ENCODE measurements at places on chromosomes 6 and 20.

GRCh38 chr6:25017486-25017885 is 81.7 kb upstream of the RIPOR2 start:
- no peak for DNase-seq

DNA sequence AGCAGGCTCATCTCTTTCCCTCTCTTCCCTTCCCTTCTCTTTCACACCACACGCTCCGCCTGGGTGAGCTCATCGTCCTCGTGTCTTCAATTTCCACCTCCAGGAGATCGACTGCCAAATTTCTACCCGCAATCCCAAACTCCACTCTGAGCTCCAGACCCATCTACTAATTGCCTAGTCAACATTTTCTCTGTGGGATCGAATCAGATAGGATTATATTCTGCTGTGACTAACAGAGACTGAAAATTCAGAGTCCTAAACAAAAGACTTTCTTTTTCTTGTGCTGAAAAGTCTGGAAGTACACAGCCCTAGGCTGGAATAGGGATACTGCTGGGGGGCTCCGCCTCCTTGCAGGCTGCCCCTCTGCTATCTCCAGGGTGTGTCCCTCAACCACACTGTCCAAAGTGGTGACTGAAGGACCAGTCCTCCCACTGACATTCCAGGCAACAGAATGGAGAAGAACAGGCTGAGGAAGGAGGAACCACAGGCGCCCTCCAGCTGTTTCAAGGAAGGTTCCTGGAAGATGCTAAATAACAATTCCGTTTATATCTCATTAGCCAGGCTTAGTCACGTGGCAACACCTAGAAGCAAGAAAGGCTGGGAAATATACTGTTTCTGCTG is 5.0 kb upstream of the HSPA12B start:
- no peak for DNase-seq

GRCh38 chr6:142155895-142156757 is 9.1 kb downstream of the VTA1 start:
- no peak for DNase-seq

- no peak for DNase-seq
Observed at GRCh38 chr6:32799168-32799567, 17.6 kb downstream of the HLA-DOB start.

DNA sequence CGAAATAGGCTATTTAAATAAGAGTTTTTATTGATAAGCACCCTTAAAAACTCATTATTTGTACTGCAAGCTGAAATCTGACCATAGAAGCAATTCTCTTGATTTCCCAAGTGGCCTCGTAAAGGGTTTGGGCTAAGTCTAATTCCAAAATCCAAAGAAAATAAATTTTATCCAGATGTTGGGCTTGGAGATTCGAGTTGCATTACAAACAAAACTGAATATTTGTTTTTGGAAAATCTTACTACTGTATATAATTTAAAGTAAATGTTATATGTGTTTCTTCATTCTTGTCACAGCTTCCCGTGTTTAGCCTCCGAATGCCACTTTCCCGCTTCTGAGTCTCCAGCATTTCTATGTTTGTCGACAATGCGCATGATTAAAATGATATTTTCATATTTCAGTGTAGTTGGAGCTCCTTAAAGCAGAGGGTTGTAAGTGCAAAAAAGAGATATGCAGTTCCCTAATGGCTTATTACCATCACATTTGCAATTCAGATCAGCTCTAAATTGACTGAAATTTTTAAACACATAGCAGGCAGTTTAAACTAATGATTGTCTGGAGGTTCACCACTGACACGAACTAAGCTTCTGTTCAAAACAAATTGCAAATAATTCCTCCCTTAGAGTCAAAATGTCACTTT is 47.0 kb downstream of the PRL start:
- no peak for DNase-seq

GRCh38 chr6:68233623-68234022 is 401.5 kb upstream of the ADGRB3 start:
- no peak for DNase-seq

DNA sequence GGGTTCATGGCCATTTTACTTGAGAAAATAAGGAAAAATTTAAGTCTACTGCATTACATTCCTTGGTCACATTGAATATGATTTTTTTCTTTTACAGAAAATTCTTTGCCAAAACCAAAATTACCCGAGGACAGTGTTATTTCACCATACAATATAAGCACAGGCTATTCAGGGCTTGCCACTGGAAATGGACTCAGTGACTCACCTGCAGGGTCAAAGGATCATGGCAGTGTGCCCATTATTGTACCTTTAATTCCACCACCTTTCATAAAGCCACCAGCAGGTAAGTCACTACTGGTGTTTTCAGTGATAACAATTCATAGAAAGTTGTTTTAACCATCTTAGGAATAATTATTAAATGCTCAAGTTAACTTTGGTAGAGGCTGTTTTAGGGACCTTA is 16.2 kb downstream of the SOBP start:
- DNase-seq: no peak

GRCh38 chr6:72218125-72218524 is 331.8 kb downstream of the RIMS1 start:
- no peak for DNase-seq

- DNase-seq: no peak
Observed at GRCh38 chr20:16423311-16424212, 149.7 kb downstream of the KIF16B start.

GRCh38 chr6:164897523-164898235 is 411.7 kb downstream of the C6orf118 start:
- no peak for DNase-seq

DNA sequence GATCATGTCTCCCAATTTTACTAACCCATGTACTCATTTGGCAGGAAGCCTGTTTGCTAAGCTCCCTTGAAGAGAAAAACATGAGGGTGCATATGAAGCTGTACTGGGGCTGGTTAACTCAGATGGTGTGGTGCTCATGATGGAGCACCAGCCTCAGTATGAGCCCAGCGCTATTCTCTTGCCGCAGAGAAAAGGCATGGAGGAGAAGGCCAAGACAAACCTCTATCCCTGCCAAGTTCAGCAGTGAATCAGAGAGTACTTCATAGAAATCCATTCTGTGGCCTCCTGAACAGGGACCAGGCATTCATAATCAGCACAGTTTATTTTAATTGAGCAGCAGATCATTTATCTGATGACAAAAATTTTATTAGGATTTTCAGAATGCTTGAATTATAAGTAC is 398.1 kb downstream of the LMBRD1 start:
- no peak for DNase-seq

- no peak for DNase-seq
Observed at GRCh38 chr6:106199998-106200397, 113.9 kb downstream of the PRDM1 start.

DNA sequence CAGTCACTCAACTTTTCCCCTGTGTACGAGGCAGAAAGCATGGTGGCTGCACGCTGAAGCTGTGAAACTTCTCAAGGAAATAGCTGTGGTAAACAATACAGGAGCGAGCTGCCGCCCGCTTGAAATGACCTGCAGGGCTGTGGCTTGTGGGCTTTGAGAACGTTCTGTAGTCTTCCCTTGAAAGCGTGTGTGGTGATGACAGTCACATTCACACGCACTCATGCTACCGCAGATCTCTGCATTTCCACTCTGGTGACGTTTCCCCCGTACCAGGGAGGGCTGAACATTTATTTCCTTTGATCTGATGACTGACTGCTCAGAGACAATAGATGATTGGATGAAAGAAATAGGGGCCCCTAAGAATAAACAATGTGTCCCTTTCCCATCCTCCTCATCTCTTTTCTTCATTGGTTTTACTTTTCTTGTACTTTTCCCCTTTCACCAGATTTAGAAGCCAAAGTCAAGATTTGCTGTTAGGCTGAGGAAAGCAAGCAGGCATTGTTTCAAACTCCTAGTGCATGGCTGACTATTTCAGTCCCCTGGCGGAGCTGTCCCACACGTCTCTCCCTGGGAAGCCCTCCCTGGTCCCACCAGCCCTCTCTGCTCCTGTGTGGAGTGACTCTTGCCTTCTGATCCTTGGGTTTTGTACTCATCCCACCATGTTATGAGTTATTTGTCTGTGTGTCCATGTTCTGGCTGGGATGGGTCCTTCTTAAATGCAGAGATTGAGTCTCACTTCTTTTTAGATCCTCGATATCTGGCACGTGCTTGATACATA is 3.9 kb downstream of the SYTL3 start:
- no peak for DNase-seq

DNA sequence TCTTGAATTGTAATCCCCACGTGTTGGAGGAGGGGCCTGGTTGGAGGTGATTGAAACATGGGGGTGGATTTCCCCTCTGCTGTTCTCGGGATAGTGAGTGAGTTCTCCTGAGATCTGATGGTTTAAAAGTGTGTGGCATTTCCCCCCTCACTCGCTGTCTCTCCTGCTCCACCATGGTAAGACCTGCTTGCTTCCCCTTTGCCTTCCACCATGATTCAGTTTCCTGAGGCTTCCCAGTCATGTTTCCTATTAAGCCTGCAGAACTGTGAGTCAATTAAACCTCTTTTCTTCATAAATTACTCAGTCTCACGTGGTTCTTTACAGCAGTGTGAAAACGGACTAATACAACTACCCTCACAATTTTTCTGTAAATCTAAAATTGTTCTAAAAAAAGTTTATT is 26.8 kb upstream of the FAM184A start:
- DNase-seq: no peak

DNA sequence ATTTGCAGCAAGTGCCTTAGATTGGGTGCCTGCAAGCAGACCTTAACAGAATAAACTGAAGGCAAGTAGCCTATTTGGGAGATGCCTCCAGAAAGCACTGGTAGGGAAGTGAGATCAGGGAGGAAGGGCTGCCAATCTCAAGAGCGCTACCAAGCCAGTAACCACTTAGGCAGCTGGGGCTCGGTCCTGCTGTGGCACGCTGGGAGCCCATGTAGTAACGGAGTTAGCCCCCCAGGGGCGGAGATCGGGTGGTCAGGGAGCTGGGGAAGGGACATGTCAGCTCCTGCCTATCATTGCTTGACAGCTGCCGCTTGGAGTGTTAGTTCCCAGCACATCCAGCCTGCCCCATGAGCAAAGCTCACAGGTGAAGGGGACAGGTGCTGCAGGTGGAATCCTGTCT is 127.0 kb downstream of the CEBPB start:
- DNase-seq: no peak

GRCh38 chr6:74713941-74714340 is 491.9 kb downstream of the COL12A1 start:
- no peak for DNase-seq

- no peak for DNase-seq
Observed at GRCh38 chr6:136129365-136129764, 120.7 kb downstream of the MTFR2 start.

- no peak for DNase-seq
Observed at GRCh38 chr20:4873396-4873795, 127.9 kb downstream of the SLC23A2 start.

- DNase-seq: no peak
Observed at GRCh38 chr6:6357032-6357431, 36.6 kb upstream of the F13A1 start.

DNA sequence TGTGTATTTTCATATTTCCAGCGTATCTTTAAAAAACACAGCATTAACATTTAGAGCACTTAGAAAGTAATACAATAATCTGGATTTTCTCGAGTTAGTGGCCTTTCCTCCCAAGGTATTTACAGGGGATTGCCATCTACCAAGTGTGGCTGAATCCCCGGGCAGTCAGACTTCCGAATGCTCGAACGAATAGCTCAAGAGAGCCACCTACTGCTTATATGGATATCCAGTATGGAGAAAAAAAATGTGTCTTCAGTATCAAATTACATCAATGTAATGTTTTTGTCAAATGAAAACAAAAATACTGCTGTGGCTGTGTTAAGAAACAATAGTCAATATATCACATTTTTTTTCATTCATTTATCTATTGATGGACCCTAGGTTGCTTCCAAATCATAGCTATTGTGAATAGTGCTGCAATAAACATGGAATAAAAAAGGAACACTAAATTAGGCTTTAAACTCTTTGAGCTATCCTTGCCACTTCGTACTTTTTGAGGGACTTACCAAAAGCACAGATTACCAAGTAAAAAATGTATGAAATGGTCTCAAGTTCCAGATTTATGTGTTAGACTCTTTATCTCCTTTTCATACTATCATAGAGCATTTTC is 654.5 kb upstream of the PTCHD4 start:
- DNase-seq: no peak
